ENCODE measurements at places on chromosomes 7 and 10.

- no peak for DNase-seq
Measured at GRCh38 chr7:97480772-97481390, 251.0 kb upstream of the TAC1 start.

- DNase-seq: no peak
Measured at GRCh38 chr7:39816462-39817060, 133.5 kb upstream of the CDK13 start.

- no peak for DNase-seq
Measured at GRCh38 chr7:93856323-93856722, 34.2 kb downstream of the TFPI2 start.

DNA sequence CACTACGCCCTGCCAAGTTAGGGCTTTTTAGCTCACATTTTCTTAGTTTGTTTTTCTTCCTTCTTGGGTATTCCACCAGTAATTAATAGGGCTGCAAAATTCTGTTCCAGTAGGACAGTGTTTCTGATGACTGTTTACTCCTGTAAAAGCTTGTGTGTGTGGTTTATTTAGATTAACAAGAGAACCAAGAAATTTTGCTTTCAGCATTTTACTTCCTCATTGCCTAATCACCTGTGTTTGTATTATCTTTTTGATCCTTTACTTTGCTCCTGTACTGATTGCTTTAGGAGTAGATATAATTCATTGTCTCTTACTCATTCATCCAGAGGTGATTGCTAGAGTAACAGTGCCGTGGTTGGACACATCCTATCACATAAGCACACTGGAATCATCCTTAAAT is 27.7 kb downstream of the TDRD1 start:
- DNase-seq: no peak

DNA sequence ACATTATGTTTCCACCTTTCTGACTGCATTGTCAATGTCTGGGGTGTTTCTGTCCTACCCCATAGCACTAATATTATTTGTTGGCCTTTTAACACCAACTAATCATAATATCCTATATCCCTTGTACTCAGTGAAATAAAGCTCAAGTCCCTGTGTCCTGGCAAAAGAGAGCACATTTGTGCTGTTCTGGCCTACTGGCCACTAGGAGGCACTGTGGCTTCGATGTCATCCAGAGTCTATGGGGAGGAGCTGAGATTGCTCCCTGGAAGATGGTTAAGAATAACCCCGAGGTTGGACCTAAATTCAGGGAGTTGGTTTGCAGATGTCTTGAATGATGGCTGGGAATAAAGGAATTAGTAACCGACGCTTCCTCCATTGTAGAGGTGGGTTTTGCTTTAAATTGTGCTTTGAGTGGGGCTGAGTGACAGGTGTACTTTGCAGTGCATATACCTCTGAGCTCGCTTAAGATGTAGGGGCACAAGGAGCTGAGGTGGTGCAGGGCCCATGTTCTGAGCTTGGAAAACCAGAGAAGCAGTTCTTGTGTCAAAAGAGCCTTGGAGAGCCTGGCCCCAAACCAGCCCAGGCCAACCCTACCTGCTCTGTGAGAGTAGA is 191.2 kb upstream of the PRSS1 start:
- DNase-seq: peak; percentile 45

- no peak for DNase-seq
Measured at GRCh38 chr7:20790375-20790774, 3.7 kb upstream of the SP8 start.

GRCh38 chr10:21398563-21399231 is 126.8 kb downstream of the SKIDA1 start:
- no peak for DNase-seq
